ENCODE measurements at places on chromosomes 11 and 22.

GRCh38 chr11:34707462-34707840 lies 86.6 kb downstream of the EHF start:
- DNase-seq, result no peak

DNA sequence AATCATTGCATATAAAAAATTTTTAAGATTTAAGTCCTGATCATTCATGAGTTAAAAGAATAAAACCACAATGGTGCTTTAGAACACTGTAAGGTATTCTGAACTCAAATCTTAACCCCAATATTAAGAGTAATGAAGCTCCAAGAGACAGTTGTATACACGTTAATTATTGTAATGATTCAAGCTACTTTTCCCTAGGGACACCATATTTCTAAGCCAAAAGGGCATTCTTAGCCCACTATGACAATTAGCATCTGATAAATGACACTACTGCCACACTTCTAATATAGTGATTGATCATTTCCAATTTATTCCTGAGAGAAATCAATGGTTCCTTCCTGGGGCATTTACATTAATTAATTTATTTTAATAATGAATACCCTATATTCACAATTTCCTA lies 21.7 kb downstream of the FANCF start:
- no peak for DNase-seq

DNA sequence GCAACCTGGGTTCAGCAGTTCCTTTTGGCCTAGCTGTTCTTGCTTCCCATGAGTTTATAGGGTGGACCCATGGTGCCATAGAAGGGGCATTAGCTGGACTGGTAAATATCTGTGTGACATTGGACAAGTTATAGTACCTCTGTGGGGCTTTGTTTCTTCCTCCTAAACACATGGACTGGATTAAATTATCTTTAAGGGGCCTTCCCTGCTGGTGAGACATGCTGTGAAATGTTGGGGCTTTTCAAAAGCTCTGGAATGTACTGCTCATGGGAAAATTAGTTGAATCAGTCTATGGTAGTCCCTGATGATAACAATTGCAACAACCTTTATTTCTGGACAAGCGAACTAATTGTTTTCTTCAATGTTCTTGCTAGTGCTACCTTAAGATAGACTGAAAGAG lies 276.2 kb downstream of the BLID start:
- DNase-seq, result no peak

DNA sequence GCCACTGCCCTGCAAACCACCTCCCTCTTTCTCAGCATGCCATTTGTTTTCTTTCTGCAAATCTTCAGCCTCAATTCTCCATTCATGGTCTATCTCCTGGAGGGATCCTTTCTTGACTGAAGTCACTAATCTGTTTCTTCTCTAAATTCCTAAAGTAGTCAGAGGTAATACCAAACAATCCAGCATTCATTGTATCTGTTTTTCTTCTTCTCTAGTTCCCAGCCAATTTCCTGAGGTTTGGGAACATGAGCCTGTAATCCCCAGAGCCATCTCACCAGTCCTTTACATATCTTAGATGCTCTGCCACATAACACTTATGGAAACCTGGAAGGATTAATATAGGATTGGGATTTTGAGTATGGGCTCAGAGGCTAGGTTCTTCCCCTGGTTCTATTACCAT lies 86.5 kb downstream of the MICAL2 start:
- DNase-seq, result no peak

DNA sequence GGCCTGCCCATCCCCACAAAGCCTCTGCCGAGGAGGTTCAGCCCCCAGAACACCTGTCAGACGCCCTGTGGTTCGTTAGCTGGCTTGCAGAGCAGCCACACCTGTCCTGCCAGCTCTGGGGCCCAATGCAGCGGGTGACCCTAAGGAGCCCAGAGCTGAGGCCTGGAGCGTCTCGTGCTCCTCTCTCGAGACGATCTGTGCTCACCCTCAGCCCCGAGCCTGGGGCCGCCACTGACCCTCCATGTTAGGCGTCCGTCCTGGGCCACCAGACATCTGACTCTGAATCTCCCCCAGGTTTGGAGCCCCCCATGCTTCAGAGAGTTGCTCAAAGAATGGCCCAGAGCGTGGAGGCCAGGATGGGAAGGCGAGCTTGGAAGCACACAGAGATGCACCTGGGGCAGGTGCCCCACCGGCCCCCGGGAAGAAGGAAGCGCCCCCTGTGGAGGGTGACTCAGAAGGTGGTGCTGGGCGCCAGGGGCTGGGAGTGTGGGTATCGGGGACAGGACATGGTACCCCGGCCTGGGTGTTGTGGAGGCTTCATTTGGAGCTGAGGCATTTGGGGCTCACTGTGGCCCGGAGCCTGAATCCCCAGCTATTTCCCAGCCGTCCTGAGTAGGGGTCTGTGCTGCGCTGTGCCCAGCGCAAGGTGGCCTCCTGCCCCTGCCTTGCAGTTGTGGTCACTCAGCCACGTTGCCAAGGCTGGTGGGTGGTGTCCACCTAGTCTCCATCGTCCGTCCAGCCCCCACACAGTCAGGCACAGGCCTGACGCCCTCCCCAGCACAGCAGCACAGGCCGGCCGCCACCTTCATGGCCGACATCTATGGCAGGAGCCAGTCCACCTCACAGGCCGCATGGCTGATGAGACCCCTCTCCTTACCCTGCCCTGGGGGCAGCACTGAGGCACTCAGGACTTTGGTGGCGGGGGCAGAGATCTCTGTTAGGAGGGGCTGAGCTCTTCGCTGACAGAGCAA lies 36.2 kb downstream of the SBF1 start:
- no peak for DNase-seq

DNA sequence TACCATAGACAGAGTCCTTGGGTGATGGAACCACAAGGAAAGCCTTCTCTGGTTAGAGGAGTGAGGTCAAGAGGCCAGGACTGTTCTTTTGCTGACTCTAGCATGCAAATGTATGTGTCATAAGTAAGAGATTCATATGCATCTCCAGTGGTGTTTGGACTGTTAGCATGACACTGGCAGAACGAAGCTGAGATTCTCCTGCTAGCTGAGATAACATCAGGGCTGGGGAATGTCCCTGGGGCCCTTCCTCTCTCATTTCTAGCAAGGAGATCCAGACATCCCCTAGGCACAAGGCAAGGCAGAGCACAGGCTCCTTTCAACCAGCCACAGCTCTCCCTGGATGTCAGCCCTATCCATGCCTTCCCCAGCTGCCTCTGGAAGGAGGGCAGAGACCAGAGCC lies 711.3 kb downstream of the OPCML start:
- DNase-seq, result no peak

GRCh38 chr11:67627441-67627811 lies 2.3 kb downstream of the NUDT8 start:
- DNase-seq, result no peak

GRCh38 chr11:35796562-35796961 lies 134.0 kb downstream of the TRIM44 start:
- no peak for DNase-seq

DNA sequence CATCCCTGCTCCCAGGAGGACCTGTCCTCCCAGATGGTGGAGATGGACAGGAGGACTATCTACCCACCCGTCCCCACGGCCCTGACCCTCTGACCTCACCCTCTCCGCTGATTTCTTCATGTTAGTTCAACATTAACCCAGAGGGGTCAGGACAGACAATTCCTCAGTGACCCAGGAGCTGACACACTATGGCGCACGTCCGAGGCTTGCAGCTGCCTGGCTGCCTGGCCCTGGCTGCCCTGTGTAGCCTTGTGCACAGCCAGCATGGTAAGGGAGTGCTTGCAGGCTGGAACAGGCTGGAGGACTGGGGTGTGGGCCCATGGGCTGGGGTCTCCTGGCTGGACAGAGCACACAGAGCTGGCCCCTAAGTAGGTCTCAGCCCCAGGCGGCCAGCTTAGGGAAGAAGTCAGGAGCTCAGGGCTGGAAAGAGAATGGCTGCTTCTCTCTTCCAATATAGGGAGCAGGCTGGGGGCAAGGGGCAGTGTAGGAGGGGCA lies at the start of gene F2:
Gene F2, plus strand, starts transcription at position 166 of the 495 bp plus-strand sequence. Its CDS starts 23 bp downstream, at position 189.
- DNase-seq, result no peak

- DNase-seq, result no peak
These were observed 25.7 kb upstream of the TUB start for GRCh38 chr11:8055091-8055835.

GRCh38 chr11:122677256-122677655 lies 21.7 kb downstream of the UBASH3B start:
- DNase-seq, result no peak

- no peak for DNase-seq
These were observed 80.2 kb downstream of the TBC1D22A start for GRCh38 chr22:46842606-46843005.

DNA sequence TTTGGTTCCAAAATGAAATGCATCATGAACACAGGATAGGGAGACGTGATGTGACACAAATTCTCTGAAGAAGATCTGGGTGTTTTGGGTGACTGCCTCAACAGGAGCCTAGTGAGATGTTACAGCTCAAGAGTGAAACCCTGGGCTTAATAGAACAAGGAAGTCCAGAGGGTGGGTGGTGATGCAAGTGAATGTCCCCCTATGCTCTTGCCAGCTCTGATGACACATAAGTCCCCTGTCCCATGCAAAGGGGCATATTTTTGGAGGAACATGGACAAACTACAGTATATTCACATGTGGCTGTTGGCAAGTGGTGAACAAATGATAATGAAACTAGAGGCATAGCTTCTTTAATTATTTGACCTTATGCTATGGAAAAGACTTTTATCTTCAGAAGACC lies 9.2 kb downstream of the CRTAM start:
- no peak for DNase-seq

GRCh38 chr11:100932474-100933100 lies 197.0 kb downstream of the PGR start:
- DNase-seq, result no peak

GRCh38 chr11:2713661-2714462 lies 14.1 kb upstream of the KCNQ1OT1 start:
- no peak for DNase-seq

GRCh38 chr11:78855116-78855515 lies 280.5 kb upstream of the NARS2 start:
- DNase-seq, result no peak

GRCh38 chr11:102604011-102604410 lies 21.1 kb downstream of the MMP20 start:
- DNase-seq, result no peak

DNA sequence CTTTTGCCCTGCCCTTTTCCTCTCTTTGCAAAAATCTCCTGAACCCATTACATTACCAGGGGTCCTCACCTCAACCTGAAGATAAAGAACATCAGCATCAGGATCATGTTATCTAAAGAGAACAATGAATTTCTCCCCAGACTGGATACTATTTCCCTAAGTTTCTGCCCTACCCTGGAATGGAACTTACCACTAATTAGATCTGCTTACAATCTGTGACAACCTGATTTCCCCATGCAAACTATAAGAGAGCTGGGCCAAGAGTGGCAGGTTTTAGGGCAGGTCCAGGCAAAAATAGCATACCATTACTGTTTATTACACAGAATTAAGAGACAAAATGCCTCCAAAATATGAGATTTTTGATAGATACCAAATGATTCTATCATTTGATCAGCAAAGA lies 58.0 kb upstream of the GDPD4 start:
- no peak for DNase-seq

DNA sequence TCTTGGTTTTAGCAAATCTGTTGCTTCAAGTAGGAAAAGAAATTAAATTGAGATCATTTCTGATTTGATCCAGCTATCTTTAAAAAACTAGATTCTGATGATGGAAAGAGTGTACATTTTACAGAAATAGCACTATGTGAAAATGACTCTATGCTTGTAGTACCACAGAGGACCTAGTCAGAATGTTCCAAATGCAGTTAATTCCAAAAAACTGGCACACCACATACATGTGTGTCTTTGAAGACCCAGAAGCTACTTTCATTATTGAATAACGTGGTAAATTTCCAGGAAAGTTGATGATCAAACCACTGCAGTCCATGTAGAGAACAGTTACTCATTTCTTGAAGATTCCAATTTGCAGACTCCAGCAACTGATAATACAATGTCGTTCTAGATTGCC lies 3.8 kb downstream of the ELMOD1 start:
- DNase-seq, result no peak

GRCh38 chr11:112467721-112468120 lies 207.1 kb upstream of the PLET1 start:
- no peak for DNase-seq

- no peak for DNase-seq
These were observed 715.8 kb upstream of the LRRC4C start for GRCh38 chr11:42175203-42175602.

DNA sequence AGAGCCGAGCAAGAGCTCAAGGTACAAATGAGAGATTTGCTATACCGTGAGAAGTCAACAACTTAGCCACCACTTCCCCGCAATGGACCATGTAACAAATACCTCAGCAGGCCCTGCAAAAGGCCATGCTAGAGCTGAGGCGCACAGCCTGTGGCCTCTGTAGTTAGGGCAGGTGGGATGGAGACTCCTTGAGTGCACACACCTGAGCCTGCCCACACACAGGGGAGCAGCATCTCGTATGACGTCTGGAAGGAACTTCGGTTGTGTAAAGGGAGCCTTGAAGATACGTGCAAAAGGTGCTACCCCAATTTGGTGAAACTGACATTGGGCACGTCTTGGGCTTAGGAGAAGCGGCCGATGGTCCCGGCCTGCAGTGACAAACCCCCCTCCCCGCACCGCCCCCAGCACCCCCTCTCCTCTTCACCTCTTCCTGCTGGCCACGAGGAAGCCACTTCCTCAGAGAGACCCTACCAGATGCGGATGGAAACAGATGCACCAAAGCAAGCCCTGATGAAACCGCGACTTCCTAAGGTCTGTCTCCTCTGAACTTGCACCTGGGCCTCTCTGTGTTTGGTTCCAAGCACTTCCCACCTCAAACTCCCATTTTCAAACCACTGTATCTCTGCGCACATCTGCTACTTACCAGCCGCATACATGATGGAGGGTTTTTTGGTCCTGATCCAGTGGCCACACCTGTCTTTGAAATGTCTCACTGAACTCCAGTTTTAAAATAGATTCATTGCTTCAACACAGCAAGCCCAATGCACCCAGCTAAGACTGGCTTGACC lies 10.6 kb downstream of the CDPF1 start:
- DNase-seq, result peak; percentile 44

GRCh38 chr22:46942799-46943785 lies 180.6 kb downstream of the TBC1D22A start:
- no peak for DNase-seq

GRCh38 chr11:116413301-116414242 lies 359.2 kb downstream of the BUD13 start:
- DNase-seq, result no peak

DNA sequence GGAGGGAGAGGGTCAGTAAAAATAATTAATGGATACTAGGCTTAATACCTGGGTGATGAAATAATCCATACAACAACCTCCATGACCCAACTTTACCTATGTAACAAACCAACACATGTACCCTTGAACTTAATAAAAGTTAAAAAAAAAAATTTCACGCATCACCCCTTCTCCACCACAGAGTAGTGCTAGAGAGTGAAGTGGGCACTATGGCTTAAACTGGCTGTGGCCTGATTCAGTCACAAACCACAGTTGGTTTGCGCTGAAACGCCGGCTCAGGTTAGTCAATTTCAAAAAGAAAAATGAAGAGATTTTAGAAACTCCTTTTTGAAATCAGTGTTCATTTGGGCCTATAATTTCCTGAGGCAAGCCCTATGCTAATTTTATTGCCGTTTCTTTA lies 144.3 kb downstream of the TRPC6 start:
- DNase-seq, result no peak

- no peak for DNase-seq
These were observed 333.0 kb downstream of the DDX10 start for GRCh38 chr11:108997826-108998225.
